ENCODE measurements at places on chromosomes 4 and X. TPM values are rescaled to one million over a fixed set of nuclear protein-coding genes. Genes with fewer than 3 reads are reported as not detected.

GRCh38 chrX:37350034-37350365, 836 bp downstream of the PRRG1 start:
- DNase-seq = no peak

- no peak for DNase-seq
Measured at GRCh38 chr4:88892646-88893045, 164.3 kb downstream of the FAM13A start.

DNA sequence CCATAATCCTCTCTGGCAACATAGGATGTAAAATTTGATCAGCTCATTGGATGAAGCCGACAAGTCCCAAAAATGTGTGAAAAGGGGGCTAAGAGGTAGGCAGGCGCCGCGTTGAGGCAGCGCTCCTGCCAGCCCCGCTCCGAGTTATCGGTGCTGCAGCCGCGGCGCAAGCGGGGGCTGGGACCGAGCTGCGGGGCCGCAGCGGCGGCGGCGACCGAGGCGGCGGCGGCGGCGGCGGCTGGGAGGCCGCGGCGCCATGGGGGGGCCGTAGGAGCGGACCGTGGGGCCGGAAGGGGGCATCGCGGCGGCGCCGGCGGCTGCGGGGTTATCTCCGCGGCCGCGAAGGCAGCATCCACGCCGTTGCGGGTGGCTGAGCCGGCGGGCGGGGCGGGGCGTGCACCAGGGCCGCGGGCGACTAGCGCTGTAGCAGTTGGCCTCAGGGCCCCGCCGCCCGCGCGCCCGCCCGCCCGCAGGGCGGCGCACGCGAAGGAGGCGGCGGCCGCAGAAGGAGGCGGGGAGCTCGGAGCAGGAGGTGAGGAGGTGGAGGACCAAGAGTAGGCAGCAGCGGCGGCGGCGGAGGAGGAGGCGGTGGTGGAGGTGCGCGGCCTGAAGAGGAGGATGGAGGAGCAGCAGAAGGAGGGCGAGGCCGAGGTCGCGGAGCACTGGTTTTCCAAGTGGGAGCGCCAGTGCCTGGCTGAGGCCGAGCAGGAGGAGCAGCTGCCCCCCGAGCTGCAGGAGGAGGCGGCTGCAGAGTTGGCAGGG, 126.0 kb upstream of the CXorf66 start:
- DNase-seq = no peak

GRCh38 chrX:110086916-110087484, 84.1 kb downstream of the TMEM164 start:
- DNase-seq = no peak

- DNase-seq = no peak
Measured at GRCh38 chrX:76202471-76202870, 29.6 kb downstream of the PBDC1 start.

Gene NDP
- 4.1 TPM for polyA plus RNA-seq

Gene FAM184B
- polyA plus RNA-seq = 0.53 TPM

DNA sequence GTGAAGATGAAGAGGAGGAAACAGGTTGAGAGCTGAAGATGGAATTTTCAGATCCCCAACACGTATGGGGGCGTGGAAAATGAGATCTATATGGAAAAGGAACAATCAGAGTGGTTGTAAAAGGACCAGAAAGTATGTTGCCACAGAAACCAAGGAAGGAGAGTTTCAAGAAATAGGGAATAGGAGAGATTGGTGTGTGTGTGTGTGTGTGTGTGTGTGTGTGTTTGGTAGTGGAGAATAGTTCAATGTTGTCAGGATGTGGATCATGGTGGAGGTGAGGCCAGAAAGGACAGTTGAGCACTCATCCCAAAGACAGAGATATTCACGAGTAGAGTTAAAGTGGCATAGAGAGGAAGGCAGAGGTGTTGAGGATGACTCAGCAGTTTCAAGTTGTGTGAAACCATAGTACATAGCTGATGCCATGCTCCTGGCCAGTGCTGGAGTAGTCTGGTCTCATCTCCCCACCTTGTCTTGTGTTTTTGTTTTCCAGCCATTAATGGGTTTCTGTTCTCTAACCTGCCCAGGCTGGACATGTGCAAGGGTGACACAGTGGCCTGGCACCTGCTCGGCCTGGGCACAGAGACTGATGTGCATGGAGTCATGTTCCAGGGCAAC, 36.1 kb downstream of the HEPH start:
- DNase-seq = no peak

Data from right renal pelvis (tissue), 4 donors.